ENCODE measurements at places on chromosomes 11 and 22.

DNA sequence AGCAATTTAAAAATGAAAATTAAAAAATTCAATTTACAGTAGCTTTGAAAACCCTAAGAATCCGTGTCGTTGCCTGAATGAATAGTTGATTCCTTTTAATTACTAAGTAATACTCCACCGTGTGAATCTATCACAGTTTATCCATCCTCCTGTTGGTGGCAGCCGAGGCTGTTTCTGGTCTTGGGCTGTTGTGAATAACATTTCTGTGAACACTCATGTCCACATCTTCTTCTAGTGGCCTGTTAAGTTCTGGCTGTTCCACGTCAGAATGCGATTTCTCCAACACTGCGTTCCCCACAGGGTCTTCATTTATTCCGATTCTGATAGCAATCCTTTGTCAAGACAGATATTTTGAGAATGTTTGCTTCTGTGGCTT, 223.0 kb downstream of the TBC1D22A start:
- no peak for DNase-seq

DNA sequence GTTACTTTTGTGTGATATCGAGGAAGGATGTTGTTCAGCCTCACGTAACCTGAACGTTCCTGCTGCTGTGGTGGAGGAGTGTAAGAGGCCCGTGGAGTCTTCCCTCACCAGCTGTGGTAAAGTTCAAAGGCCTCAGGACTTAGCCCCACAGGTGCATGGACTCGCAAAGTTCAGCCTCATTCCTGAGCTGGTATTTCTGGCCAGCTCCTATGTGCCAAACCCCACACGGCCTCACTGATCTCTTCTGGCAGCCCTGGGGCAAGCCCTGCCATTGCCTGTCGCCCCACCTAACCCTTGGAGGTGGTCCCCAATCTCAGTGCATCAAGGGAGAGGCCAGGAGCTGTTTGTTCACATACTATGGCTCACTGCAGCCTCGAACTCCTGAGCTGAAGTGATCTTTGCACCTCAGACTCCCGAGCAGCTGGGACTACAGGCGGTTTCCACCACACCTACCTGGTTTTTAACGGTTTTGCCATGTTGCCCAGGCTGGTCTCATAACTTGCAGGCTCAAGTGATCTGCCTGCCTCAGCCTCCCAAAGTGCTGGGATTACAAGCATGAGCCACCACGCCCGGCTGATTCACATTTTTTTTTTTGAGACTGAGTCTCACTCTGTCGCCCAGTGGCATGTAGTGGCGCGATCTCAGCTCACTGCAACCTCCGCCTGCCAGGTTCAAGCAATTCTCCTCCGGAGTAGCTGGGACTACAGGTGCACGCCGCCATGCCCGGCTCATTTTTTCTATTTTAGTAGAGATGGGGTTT, 2.2 kb downstream of the PHRF1 start:
- no peak for DNase-seq

DNA sequence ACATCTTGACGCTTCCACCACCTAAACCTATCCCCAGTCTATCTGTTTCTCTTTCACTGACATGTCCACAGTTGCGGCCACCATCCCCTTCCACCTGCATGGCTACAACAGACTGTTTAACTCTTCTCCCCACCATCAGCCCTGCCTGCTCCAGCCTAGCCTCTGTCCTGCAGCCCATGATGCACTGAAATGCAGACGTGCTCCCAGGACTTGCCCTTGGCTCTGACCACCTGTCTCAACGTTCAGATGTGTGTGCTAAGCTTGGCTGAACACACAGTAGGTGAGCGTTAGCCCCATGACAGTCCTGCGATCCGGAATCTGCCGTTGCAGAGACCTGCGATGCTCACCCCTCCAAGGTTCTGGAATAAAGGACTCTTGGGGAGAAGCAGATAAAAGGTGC, 22.7 kb downstream of the CBX7 start:
- DNase-seq = no peak

DNA sequence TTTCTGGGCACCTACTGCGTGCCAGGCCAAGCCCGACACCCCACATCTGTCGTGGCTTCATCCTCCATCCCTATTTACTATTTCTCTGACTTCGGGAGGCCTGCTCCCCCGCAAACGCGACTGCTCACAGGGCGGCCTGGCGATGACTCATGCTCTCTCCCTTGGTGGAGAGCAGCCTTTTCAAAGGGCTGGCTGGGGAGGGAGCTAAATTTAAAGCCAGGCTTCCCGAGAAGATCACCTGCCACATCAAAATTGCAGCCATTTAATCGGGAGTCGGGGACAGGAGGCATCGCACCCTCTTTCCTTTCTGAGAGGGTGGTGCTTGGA, 24.9 kb upstream of the SHISAL1 start:
- DNase-seq = no peak
